Fibroblast of the aortic adventitia (primary cell): ENCODE measurements at places on chromosomes 6 and 20.

GRCh38 chr6:6026513-6027205, 19.9 kb upstream of the NRN1 start:
- no peak for DNase-seq

- peak; percentile 69 for DNase-seq
Measured at GRCh38 chr6:121055572-121056163, 278.6 kb downstream of the TBC1D32 start.

DNA sequence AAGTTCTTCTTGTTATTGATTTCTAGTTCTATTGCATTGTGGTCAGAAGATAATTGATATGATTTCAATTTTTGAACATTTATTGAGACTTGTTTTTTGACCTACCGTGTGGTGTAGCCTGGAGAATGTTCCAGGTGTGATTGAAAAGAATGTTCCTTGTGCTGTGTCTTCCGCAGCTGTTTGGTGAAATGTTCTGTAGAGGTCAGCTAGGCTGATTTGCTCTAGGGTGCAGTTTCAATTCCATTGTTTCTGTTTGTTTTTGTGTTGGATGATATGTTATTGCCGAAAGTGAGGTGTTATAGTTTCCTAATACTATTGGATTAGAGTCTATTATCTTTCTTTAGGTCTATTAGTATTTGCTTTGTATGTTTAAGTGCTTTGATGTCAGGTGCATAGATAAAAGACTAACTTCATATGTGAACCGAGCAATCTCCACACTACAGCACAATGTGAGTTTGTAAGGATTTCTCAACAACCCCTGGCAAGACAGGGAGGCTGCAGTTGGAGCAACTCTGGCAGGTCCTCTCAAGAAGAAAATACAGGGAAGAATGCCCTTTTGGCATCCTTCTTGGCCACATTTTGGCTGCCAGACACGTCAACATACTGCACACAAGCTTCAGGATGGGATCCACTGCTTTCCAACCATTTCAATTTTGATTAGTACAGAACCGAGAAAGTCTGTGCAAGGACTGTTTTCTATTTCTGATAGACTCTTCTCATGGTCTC, 320.7 kb downstream of the RNF144B start:
- DNase-seq, result no peak

DNA sequence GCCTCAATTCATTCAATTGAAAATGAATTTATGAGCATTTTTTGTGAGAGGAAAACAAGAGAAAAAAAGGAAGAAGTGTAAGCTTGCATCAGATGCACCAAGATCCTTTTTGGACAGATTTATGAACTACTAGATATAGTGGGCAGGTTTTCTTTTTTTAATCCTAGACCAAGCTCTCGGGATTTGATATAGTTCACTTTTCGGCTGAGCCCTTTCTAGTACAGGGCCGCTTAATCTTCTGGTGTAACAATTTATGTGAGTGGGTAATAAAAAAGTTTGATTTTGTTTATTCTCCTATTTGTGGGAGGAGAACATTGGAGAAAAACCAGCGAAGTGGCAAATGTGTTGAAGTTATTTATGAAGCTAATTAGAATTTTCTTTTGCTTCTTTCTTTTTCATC, 538.0 kb downstream of the UTRN start:
- no peak for DNase-seq

DNA sequence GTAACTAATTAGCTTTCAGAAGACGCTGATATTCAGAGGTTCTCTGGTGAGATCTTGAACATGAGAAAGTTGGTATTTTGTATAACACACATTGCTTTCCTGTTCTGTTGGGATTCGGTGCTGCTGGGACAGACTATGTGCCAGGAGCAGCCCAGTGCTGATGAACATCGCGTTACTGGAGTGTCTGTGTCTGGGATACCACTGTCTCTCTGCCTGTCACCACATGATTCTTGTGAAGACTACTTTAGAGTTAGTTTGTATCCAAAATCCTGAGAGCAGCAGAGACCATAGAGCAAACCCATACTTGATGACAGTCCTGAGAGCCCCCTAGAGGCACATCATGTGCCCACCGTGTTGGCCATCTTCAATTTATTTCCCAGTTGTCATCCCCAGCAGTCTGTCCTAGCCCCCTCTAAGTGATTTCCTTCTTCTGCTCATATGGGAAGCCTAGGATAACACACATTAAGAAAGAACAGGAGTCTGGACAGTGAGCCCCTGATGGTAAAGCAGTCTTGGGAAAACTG, 41.8 kb upstream of the TINAG start:
- no peak for DNase-seq

DNA sequence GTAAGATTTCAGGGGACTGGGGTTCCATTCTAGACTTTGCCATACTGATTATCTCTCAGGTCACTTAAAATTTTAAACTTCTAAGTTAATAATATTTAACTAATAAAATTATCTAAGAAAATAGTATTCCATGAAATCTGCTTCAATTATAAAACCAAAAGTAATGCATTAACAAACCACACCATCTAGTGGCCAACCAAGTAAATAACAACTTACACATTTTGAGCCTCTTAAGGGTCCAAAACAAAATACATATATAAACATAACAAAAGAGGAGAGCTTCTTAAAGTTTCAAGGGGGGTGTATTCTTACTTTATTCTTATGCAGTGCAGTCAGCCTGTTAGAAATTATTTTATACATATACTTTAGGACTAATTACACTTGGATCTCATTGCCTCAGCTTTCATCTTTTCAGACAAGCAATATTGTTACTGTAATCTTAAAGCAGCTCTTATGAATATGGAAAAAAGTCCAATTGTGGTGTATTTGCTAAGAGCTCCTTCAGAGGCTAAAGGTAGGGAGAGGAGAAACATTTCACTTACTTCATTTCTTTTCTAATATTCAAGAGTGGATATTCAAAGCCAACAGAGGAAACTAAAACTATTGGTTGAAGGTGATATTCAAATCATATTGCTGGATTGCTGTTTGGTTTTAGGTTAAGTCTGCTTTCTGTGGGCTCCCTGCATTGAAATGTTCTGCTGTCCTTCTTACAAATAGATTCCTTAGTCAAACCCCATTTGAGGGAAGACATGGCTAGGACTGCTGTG, 199.7 kb upstream of the SIM1 start:
- DNase-seq, result peak; percentile 62

GRCh38 chr20:13101706-13102105, 92.9 kb downstream of the SPTLC3 start:
- DNase-seq, result peak; percentile 24

DNA sequence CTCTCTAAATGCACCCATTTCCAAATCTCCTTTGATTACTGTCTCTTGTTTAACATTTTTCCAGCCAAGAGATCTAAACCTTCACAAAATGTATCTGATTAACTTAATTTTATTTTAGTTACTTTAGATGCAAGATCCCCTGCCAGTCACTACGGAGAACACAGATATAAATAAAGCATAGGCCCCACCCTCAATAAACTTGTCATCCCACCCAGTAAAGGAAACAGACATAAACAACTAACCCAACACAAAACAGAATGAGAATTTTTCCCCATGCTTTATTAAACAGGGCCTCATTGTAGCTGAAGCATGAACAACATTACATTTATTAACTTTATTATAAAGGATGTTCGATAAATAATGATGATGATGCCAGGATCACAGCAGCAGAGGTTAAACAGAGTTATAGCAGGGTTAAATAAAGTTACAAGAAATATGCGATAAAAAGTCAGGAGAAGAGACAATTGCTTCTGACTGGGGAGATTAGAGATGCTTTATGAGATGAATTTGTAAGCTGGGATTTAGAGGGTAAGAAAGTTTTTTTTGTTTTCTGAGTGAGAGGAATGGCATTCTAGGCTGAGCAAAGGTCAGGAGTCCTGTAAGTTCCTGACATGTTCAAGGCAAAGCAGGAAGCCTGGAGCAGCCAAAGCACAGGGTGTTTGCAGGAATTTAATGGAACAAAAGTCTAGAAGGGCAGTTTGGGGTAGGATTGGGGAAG, 41.1 kb downstream of the TFAP2A start:
- DNase-seq, result peak; percentile 20

GRCh38 chr6:139287868-139288267, 3.9 kb downstream of the TXLNB start:
- no peak for DNase-seq

GRCh38 chr6:22295145-22295544, 1.7 kb downstream of the PRL start:
- no peak for DNase-seq

DNA sequence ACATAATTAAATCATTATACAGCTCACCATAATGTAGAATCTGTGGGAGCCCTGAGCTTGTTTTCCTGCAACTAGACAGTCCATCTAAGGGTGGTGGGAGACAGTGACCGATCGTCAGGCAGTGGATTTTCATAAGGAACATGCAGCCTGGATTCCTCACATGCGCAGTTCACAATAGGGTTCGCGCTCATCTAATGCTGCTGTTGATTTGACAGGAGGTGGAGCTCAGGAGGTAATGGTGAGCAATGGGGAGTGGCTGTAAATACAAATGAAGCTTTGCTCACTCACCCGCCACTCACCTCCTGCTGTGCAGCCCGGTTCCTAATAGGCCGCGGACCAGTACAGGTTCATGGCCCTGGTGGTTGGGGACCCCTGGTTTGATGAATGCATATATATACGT, 141.5 kb downstream of the TBC1D7 start:
- no peak for DNase-seq

GRCh38 chr6:7918403-7918802, 7.8 kb upstream of the TXNDC5 start:
- DNase-seq, result no peak

DNA sequence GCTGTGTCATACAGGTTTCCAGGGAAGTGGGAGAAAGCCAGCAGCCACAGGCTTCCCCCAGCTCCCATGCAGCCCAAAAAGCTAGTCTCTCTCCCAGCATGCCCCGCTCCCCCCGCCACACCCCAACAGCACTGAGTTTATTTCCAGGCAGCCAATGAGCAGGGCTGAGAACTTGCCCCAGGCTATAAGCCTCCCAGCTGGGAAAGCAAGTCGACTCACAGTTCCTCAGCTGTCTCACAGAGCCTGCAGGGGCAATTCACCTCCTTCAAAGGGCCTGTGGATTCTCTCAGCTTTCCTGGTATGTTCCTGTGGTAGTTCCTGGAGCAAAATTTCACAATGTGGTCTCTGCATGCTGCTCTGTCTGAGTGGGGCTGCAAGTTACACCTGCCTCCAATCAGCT, 34.2 kb downstream of the PAX1 start:
- DNase-seq, result no peak

DNA sequence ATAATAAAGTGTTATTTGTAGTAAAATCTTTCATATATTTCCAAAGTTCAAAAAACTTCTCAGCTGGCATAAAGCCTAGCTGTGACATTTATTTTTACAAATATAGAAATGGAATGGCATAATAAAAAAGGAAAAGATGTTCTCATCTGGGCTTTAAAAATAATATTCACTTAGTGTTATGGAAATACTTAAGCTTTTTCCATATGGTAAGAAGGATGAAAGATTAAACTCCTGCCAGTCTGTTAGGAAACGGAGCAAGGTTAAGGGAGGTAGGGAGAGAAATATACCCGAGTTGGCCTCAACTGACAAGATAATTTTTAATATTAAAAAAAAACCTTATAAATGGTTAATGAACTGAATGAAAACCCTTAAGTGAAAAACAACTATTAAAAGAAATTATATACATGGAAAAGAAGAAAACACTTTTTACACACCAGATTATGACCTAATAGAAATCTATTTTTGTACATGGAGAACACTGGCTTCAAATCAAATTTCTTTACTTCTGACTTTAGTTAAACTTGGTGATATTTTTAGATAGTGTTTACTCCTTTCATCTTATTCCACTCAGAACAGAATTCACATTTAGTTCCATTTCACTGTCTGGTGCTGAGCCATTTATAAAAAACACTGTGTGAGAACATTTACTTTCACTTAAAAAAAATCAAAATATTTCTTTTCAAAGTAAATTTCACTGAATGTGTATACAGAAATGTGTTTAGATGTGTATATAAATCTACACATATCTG, 137.0 kb downstream of the DST start:
- DNase-seq, result no peak

GRCh38 chr6:151765444-151765886, 42.0 kb upstream of the ESR1 start:
- DNase-seq, result peak; percentile 97

DNA sequence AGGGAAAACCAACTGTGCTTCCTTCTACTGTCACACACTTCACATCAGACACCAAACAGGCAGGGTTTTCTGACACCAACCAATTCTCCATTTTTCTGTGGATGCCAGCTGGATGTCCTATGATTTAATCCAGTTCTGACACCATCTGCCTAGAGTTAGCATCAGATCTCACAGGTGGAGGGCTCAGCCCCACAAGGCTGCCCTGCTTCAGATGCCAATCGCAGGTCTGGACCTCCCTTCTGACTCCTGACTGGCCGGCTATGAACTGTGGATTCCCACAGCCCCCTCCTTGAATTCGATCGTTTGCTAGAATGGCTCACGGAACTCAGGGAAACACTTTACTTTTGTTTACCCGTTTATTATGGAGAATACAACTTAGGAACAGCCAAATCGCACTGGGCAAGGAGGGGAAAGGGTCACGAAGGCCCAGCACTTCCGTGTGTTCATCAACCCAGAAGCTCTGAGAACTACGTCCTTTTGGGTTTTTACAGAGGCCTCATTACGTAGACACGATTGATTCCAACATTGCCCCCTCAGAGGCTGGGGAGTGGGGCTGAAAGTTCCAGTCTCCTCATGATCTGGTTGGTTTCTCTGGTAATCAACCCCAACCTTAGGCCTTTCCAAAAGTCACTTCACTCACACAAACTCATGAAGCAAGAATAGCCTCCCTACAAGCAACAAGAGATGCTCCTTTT, 25.4 kb upstream of the MAS1 start:
- no peak for DNase-seq

DNA sequence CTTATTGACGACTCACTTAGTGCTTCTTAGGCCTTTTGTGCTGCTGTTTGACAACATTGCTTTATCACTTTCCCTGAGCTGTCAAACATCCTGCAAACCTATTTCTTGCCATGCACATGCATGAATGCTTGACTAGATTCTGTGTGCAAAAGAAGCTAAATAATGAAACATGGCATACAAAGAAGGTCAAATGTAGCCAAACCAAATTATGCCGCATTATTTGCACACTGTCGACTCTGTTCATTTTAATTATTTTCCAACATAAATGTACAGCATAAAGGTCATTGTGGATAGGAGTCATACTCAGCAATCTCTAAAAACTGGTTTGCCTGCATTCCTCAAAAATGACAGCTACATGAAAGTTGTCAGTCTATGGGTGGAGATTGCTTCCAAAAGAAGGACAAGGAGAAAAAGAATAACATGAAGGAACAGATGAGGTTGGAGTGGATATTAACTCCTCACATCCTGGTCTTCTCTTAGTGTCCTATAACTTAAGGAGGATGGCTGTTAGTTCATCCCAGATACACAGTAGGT, 123.1 kb upstream of the STXBP5 start:
- no peak for DNase-seq
